ENCODE measurements at places on chromosomes 12 and 14.

DNA sequence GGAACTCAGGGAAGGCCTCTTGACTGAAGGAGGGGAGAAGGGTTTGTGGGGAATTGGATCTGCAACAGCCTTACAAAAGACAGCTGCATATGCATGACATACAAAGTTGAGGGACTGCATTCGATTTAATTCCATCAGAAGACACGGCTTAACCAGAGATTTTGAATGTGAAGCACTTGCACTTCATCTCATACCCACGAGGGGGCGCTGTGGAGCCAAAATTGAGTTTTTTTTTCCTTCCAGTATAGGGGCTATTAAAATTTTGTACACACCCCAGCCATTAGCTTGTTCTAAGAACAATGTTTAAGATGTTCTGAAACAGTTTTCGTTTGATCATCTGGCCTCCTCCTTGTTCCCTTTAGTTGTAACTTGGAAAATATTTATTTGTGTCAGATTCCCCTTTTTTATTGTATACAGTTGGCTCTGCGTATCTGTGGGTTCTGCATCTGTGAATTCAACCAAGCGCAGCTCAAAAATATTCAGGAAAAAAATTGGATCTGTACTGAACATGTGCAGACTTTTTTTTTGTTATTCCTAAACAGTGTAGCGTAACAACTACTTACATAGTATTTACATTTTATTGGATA is 1.6 kb downstream of the SUDS3 start:
- DNase-seq: no peak

- DNase-seq: no peak
These were observed 70.8 kb downstream of the SYNE3 start for GRCh38 chr14:95445676-95446075.

DNA sequence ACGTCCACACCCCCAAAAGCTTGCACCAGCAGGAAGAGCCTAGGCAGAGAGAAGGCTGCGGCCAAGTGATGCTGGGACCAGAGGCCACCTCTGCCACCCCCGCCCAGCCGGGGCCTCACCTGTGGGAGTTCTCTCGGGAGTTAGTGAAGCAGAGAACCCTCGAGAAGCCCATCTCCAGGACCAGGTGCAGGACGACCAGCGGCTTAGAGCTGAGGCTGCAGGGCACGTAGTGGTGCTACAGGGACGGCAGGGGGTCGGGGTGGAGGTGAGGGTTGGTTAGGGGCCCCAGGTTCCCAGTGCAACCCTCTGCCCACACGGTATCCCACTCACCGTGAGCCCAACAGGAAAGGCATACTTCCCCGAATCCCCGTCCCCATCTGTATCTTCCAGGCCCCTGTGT is 3.6 kb downstream of the DDX51 start:
- no peak for DNase-seq

DNA sequence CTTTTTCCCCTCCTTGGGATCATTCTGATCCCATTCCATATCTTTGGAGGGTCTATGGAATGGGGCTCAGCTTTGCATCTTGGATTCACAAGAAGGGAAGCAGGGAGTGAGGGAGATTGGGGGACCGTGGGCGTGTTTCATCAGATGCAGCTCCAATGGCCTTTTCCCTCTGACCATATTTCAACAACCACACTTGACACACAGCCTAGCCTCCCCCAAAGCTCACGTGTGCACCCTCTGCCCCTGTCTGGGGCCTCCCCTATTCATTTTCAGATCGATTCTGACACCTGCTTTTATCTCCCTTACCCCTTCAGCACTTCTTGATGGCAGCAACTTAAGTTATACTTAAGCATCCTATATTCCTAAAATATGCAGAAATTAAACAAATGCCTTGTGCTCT is 126.6 kb downstream of the CHST11 start:
- DNase-seq: no peak

All from SW 1271 (cell line).